ENCODE measurements at places on chromosomes 1 and 21.

GRCh38 chr1:216356945-216357344 is 66.3 kb downstream of the USH2A start:
- DNase-seq = no peak

DNA sequence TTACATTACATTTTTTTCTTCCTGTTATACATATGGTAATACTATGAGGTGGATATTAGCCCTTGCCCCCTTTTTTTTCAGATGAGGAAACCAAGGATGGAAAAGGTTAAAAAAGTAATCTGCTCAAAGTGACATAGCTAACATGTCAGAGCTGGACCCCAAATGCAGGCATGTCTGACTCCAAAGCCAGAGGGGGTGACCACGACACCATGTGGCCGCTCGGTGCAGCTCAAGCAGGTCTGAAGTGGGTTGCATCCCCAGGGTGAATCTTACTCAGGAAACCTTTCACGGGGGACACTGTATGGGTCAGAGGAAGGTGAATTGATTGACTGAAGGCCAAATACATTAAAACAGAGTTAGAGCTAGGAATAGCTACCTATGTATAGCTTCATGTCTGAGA is 34.8 kb downstream of the CD34 start:
- DNase-seq = no peak

DNA sequence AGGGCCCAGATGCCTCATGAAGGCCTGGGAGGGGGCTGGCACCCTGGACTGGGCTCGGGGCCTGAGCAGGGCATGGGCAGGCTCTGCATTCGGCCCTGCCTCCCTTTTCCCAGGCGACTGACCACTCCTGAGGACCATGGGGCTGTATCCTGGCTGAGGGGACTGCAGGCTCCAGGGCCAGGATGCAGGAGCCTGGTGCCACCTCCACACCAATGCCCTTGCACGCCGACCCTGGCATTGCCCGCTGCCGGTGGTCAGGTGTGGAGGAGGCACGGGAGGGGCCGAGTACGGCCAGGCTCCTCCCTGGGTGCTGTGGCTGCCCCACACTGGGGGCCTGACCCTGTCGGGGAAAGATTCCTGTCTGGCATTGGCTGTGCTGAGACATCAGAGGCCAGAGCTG is 128.9 kb downstream of the SIK1 start:
- DNase-seq = no peak

DNA sequence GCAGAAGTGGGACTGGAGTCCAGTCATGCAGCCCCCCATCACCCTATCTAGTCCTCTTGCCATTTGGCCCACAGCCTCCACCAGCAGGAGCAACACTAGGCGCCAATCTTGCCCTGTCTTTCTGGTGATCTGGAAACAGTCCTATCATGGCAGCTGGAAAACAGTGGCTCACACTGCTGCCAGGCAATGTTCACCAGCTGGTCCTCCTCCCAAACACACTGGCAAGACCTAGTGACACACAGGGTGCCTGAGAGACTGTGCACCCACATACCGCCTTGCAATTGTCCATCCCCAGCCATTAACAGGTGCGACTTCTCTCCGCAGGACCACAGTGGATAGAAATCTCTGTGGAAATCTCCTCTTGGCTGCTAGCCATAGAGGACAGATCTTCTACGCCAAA is 105.5 kb downstream of the HIVEP3 start:
- DNase-seq = no peak

- no peak for DNase-seq
These were observed 1.2 kb downstream of the LENEP start for GRCh38 chr1:154994591-154994990.

- DNase-seq = no peak
These were observed 7.5 kb upstream of the HSD11B1 start for GRCh38 chr1:209697126-209697525.

DNA sequence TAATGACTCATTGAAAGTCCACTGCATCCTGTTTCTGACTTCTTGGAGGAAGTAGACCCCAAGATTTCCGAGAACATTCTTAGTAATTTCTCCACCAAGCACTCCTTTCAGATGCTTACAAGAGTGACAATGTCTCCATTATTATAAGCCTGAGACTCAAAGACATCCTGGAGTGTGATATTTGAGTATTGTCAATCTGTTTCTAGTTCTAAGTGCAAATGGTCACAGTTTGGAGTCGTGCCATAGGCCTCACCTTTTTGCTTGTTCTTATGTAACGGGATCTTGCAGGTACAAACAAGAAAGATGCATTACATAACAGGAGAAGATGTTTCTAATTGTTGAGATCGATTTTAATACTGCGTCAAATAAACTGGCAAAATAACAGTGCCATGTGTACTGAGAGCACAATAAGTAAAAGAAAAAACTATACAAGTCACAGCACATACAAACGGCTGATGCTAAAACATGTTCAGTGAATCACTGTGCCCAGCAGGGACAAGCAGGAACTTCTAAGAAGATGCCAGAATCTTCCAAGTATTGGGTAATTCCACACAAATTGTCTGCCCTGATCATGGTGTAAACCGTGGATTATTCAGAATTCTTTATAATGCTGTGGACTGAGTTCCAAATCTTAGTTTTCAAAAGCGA is 54.1 kb downstream of the CD2 start:
- no peak for DNase-seq

Measured in SW 1271 (cell line).